ENCODE measurements at places on chromosomes 13 and 19. TPM values are rescaled to one million over a fixed set of nuclear protein-coding genes. Genes with fewer than 3 reads are reported as not detected.

The LHB gene
- polyA plus RNA-seq, result 0.54 TPM

DNA sequence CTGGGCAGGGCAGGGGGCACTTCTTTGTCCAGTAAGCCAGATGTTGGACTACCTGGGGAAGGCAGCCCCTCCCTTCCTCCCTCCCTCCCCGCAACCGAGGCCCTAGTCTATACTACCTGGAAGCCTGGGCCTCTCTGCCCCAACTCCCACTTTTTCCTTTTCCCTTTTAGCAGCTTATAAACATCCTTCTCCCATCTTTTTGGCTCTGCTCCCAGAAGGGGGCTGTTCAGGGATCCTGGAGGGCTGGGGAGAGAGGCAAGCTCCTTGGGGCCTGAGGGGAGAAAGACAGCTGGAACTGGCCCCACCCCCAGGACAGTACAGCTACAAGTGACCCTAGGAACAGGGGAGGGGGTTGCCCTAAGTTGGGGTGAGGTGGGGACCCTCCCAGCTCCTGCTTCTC, 44.9 kb downstream of the LYL1 start:
- no peak for DNase-seq

DNA sequence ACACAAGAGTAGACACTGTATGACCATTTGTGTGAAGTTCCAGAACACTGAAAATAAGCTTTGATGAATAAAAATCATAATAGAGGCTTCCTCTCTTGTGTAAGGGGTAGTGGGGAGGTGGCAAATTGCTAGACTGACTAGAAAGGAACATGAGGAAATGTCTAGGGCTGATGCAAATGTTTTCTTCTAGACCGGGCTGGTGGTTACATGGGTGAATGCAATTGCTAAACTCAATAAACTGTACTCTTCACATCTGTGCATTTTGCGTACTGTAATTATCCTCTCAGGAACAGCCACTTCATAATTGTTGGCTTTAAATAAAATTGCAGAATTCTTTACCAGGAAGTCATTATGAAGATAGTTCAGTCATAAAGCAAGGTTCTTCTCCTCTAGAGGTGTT, 5.2 kb upstream of the KBTBD7 start:
- DNase-seq, result no peak

The METTL21C gene
- not detected for polyA plus RNA-seq

GRCh38 chr19:982567-983170, 1.5 kb upstream of the WDR18 start:
- peak; percentile 80 for DNase-seq

DNA sequence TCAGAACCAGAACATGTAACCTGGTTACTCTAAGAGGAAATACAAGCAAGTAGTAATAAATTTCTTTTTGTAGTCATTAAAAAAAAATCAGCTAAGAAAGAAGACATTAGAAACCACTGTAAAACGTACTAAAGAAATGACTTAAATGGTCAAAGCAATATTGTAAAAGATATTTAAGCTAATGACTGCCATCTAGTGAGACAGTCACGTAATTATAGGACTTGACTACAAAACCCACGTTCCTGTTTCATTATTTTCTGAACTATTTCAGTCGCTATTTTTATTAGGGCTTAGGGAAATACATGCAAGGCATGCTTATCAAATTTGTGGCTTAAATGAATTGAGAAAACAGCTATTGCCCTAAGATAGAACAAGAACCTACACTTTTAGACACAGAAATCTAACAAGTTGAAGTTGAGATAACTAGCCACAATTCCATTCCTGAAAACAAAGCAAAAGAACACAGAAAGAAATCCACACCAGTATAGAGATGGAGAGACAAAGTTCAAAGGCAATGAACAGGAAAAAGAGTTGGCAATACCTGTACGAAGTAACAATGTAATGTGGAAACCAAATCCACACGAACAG, 17.9 kb downstream of the ALG5 start:
- DNase-seq, result peak; percentile 75

- no peak for DNase-seq
Measured at GRCh38 chr13:73140801-73141200, 82.0 kb downstream of the KLF5 start.

The ZNF814 gene
- 11.7 TPM for polyA plus RNA-seq

GRCh38 chr19:50272263-50272897, 56.8 kb downstream of the KCNC3 start:
- no peak for DNase-seq

DNA sequence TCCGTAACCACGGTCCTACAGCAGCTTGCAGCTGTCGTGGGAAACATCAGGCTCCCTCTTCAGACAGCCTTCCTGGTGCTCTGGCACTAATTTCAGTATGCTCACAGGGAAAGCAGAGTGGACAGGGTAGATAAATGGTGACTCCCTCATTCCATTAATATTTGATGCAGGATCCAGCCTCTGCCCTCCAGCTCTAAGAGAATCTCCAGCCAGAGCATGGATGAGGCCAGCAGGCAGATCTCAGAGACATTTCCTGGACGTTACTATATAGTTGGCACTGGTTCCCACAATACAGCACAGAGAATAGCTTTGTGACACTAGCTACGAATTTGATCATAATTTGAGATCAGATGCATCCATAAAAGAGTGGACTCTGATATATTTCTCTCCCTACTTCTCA, 341.4 kb downstream of the LIG4 start:
- peak; percentile 18 for DNase-seq

GRCh38 chr13:86446311-86446710, 647.1 kb upstream of the SLITRK6 start:
- DNase-seq, result peak; percentile 58

The CBY2 gene
- not detected for polyA plus RNA-seq

DNA sequence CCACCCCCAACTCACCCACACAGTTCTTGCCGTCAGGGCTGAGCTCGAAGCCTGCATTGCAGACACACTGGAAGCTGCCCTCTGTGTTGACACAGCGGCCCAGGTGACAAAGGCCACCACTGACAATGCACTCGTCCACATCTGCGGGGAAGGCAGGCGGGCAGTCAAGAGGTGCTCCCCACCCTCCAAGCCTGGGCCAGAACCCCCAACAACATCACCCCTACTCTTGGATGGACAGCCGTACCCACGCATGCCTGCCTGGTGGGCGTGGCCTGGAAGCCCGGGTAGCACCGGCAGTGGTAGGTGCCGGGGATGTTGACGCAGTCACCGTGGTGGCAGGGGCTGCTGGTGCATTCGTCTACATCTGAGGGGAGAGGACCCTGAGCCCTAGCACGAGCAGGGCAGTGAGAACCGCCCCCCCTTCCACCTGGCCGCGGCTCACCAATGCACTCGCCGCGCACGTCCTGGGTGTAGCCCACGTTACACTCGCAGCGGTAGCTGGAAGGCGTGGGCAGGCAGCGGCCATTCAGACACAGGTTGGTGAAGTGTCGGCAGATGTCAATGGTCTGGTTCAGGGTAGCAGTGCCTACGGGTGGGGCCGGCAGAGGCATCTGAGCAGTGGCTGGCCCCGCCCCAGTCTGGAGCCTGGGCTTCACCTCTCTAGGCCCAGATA, 13.3 kb downstream of the FBN3 start:
- no peak for DNase-seq

DNA sequence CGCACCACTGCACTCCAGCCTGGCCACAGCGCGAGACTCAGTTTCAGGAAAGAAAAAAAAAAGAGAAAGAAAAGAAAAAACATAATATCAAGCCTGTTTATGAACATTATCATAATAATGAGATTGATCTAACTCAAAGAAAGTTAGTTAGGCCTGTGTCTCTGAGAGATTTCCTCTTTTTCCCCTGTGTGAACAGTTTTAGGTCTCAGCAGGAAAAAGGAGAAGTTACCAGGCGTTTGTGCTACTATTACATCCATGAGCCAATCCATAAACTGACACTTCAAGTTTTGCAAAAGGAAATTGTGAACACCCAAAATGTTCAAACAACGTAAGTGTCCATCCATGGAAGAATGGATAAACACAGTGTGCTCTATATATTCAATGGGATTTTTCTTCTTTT, 3.8 kb downstream of the TARM1 start:
- DNase-seq, result no peak

DNA sequence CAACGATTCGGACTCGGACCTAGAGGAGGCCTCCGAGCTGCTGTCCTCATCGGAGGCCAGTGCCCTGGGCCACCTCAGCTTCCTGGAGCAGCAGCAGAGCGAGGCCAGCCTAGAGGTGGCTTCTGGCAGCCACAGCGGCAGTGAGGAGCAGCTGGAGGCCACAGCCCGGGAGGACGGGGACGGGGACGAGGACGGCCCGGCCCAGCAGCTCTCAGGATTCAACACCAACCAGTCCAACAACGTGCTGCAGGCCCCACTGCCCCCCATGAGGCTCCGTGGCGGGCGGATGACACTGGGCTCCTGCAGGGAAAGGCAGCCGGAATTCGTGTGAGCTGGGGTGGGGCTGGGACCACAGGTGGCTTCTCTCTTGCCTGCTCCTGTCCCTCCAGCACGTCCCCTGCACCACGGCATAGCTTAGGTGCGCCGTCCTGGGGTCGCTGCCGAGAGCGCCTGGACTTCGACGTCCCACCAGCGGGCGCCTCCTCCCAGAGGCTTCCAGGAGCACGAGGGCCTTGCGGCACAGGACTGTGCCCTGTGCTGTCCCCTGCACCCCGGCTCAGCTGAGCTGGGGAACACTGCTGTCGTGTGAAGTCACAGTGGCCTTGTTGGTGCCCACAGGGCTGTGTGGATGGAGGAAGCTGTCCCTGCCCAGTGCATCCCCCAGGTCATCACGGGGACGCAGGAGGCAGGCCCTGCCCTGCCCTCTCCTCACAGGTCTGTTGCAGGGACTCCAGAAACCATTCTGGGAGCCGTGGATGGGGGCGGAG, 9.3 kb downstream of the POLR2E start:
- DNase-seq, result no peak
